Activated CD8-positive, alpha-beta memory T cell treated with anti-CD3 and anti-CD28 coated beads for 1 hour (primary cell): ENCODE measurements at places on chromosomes 11 and 22.

DNA sequence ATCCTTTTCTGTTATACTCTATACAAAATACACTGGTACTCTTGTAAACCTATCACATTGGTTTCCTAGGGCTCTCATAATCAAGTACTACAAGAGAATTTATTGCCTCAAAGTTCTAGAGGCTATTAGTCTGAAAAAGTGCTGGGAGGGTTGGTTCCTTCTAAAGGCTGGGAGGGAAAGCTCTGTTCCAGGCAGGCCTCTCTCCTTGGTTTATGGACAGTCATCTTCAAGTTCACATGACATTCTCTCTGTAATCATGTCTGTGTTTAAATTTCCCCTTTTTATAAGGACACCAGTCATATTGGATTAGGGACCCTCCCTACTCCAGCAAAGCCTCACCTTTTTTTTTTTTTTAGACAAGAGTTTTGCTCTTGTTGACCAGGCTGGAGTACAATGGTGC, 9.1 kb downstream of the SLC36A4 start:
- no peak for DNase-seq

DNA sequence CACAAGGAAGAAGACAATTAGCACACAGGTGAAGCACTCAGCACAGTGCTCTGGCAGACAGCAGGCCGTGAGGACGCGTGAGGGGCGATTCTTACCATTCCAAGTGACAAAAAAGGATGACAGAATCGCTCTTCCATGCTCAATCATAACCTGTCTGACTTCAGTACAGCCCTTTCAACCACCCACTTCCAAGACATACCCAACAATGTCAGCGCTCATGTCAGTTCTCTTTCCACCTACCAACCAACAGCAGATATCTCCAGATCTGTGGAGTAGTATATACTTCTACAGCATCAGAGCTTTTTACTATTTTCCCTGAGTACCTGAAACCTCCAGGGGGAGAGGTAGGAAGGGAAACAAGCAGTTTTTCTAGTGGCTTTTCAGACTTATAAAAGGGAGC, 40.2 kb downstream of the MORC2 start:
- DNase-seq, result no peak

GRCh38 chr11:94751218-94751609, 16.9 kb upstream of the AMOTL1 start:
- DNase-seq, result no peak

DNA sequence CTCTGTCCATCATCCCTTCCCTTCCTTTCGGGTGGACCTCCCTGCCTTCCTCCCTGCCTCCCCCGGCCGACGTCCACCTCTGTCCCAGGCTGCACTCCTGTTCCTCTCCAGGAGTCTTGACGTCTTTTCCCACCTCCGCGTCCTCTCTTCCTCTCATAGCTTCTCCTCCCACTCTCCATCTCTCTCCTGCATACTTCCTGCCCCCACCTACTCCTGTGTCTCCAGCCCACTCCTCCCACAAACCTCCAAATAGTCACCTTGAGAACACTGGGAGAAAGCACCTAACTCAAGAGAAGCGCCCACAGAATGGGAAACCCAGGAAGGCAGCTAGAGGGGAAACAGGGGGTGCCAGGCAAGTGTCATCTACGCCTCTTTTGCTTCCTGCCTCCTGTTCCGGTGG, 60.8 kb downstream of the PDE2A start:
- DNase-seq, result no peak

- no peak for DNase-seq
Measured at GRCh38 chr11:117188620-117189081, 10.1 kb downstream of the SIDT2 start.

- DNase-seq, result no peak
Measured at GRCh38 chr11:92026664-92027063, 198.0 kb upstream of the FAT3 start.

DNA sequence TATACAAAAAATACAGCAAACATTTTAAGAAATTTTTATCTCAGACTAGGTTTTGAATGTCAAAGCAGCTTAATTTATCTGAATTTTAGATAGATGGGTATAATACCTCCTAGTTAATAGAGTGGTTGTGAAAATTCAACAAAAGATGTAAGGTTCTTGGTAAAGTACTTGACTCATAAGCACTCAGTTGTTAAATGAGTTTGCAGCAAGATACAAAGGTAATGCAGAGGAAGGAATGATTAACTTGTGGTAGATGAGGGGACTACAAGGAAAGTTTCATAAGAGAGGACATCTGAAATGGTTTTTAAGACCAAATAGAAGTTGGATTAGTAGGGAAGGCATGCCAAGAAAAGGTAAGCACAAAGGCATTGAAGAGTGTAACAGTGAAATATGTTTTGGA, 37.4 kb downstream of the PPME1 start:
- DNase-seq, result no peak

DNA sequence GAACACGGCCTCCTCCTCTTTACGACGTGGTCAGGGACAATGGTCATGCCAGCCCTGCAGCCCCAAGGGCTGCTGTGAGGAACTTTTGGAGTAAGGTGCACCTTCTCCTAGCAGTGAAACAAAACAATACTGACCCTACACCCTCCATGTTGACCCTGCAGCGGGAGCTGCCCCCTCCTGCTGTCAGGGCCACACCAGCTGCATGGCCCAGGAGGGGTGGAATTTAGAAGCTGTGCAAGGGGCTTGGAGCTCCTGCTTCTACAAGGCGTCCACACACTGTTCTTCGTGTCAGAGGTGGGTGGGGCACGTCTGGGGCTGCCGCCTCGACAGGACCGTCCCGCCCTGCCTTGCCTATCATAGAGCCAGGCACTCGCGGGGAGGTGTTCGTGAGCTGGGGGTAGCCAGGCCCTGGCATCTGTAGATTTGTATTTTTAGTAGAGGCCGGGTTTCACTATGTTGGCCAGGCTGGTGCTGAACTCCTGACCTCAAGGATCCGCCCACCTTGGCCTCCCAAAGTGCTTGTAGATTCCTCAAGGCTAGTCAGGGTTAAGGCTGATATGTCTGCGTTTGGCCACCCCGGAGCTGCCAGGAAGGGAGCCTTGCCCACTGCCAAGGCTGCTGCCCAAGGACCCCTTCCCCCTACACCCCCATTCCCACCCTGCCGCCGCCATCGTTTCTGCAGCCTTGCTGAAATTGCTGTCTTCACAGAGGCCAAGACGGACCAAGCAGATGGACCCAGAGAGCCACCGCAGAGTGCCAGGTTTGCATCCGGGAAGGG, 15.9 kb downstream of the INCENP start:
- DNase-seq, result no peak

GRCh38 chr22:44592824-44593148, 94.8 kb upstream of the RTL6 start:
- DNase-seq, result no peak

DNA sequence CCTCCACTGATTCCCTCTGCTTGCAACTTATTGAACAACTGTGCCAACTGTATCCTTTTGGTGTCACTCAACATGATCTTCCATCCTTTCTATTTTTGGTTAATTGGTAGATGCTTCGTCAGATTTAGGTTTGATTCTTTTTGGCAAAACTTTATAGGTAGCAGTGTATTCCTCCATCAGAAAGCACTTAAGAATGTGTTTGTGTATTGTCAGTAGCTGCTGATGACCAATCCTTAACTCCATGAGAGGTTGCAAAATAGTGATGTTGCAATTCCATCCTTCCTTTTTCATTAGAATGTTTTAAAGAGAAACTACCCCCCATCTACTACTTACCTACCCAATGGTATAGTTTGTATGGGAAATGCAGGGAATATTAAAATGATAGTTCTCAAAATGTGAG, 22.1 kb downstream of the FAM76B start:
- no peak for DNase-seq

DNA sequence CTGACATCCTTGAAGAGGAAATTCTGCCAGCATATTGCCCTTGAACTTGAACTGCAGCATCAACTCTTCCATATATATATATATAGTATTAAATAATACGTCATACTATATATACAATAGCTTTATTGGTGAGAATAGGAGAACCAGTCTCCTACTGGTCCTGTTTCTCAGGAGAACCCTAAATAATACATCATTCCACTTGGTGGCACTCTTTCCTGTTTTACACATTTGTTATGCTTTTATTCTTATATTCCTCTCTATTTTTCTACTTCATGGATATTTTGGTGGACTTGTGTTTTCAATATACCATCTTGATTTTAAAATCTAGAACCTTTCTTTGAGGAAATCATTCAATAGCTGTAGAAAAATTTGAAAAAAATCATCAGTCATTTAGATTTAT, 193.3 kb downstream of the TRPC6 start:
- DNase-seq, result no peak

- no peak for DNase-seq
Measured at GRCh38 chr11:1534682-1535081, 37.4 kb downstream of the DUSP8 start.

- no peak for DNase-seq
Measured at GRCh38 chr11:27571154-27571810, 64.7 kb upstream of the LIN7C start.

DNA sequence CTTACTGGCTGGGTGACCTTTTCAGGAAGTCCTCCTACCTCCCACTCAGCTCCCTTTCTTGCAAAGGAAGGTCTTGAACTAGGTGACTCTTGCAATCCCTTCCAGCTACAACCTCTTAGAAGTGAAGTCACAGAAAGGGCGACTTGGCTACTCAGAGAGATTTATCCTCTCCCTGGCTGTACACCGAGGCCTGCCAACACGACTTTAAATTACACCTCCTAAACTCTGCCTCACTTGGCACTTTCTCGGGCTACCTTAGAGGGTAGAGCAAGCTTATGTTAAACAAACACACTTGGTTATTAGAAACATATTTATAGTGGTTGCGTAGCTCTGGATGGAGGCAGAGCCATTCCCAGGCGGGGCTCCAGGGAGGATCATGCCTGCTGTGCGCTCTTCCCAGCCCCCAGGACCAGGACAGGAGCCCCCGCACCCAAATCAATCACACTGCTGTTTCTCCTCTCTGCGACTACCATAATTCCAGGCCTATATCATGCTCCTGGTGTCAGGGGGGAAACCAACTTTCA, 358.4 kb downstream of the BUD13 start:
- no peak for DNase-seq

- DNase-seq, result no peak
Measured at GRCh38 chr22:36904260-36904880, 9.1 kb upstream of the CSF2RB start.

GRCh38 chr11:45344028-45344427, 57.9 kb upstream of the SYT13 start:
- DNase-seq, result no peak

GRCh38 chr11:18986744-18987143, 47.5 kb upstream of the MRGPRX1 start:
- DNase-seq, result no peak

- DNase-seq, result no peak
Measured at GRCh38 chr11:96314326-96315020, 28.5 kb downstream of the MAML2 start.

- no peak for DNase-seq
Measured at GRCh38 chr11:76560219-76560618, 110.3 kb downstream of the LRRC32 start.

- DNase-seq, result no peak
Measured at GRCh38 chr11:70057080-70057479, 21.0 kb upstream of the ANO1 start.
